Activated naive CD4-positive, alpha-beta T cell (primary cell): ENCODE measurements at places on chromosomes 11 and 22.

GRCh38 chr22:28604966-28605761 is 74.5 kb downstream of the TTC28 start:
- DNase-seq, result no peak

DNA sequence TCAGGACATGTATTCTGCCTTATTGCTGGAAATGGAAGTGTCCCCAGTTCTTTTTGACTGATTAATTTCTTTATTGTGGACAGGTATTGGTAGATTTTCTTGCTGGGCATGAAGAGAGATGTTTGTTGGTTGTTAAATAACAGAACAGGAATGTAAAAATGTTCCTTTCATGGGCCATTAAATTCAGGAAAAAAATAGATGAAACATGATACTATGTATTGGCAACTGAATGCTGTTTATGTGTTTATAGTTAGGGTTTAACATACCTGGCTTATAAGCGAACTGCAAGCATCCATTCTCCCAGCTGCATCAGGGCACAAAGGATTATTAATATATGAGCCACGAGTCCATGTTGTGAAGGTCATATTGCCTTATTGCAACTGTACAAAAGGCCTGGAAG is 368.5 kb downstream of the NELL1 start:
- DNase-seq, result no peak

GRCh38 chr22:22210375-22210774 is 34.2 kb upstream of the VPREB1 start:
- DNase-seq, result no peak

DNA sequence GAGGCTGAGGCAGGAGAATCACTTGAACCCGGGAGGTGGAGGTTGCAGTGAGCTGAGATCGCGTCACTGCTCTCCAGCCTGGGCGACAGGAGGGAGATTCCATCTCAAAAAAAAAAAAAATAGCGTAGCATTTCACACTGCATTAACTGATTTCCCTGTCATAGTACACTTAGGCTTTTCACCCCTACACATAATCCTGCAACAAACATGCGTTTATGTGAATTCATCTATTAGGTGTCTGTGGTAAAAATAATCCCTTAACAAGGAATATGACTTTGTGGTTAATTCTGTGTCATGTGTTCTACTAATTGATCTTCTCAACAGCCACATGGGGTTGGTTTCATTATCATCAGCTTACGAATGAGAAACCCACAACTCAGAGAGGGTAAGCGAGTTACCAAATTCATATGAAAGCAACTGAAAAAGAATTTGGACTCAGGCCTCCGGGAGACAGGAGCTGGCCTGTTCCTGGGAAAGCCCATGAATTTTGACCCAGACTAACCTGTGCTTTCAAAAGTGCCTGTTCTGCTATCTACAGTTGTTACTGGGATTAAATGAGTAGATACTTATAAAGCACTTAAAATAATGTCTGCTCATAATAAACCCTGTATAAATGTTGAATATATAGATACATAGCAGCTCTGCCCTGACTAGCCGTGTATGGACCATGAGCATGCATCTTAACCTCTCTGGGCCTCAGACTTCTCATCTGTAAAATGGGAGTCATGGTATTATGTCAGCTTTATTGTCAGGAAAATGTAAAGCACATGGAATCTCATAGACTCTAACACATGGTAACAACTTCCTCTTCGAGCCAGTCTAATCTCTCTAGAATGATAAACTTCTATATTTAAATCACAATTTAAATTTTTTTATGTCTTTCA is 36.6 kb downstream of the KCNJ1 start:
- DNase-seq, result no peak

GRCh38 chr11:106446955-106447354 is 369.5 kb downstream of the AASDHPPT start:
- DNase-seq, result no peak

DNA sequence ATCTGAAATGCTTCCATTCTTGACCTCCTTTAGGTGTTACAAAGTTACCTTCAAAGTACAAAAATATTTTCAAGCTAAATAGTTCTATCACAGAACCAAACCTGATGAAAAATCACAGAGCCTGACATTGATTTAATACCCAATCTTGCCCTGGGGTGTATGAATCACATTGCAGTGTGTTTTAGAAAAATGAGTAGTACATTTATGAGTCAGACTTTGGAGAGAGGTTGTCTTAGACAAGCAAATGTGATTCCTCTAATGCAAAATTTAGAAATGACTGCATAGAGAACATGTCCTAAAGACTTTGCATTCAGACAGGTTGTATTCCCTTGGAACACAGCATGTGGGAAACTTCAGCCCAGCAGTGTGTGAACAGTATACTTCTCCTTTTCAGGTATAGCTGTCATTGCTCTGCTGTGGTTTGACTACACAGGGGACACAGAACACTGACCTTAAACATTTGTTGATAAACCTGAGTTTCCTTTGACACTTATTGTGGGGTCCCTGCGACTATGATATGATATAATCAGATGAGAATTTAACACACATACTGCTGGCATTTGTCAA is 972.1 kb downstream of the JRKL start:
- no peak for DNase-seq

DNA sequence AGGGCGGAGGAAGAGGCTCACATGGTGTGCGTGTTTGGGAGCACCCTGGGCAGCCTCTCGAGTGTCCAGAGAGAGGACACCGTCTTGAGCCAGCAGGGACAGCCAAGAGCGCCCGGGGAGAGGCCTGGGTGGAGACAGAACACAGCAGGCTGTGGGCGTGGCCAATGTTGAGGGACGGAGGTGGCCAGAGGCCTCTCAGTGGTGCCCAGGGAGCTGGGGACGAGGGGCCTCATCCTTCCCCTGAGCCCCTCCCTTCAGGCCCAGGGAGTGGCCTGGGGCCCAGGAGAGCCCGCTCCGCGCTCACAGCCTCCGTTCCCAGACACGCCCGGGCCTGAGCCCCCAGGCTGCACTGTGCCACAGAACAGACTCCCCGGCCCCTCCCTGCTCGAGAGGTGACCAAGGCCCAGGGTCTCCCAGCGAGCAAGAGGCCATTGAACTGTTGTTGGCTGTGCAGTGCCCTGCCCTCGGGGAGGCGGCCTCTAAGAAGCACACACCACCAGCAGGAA is 48.4 kb downstream of the CDKN1C start:
- no peak for DNase-seq

DNA sequence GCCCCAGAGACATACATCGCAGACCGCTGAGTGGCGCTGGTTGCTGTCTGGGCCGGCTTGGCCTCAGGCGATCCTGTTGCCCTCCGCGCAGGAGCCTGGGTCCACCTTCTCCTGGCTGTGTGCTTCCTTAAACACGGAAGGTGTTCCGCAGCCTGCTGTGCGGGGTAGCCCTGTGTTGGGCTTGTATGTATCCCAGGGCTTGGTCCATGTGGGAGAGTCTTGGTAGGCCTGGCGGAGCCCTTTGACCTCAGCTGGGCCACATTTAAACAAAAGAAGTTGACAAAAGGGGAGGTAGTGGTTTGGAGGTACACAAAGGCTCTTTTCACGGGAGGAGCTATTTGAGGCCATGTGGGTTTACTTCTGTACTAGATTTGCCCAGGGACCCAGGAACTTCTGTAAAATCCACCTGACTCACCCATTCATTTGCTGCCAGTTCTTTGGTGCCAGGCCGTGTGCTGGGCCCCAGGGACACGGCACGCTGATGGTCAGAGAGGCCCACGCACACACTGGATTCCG is 11.0 kb upstream of the GRAMD4 start:
- no peak for DNase-seq
